H9 (cell line): ENCODE measurements at places on chromosomes 7 and 10.

GRCh38 chr7:148159331-148159730, 431.2 kb upstream of the C7orf33 start:
- DNase-seq = no peak

- DNase-seq = no peak
These were observed 20.6 kb downstream of the EDRF1 start for GRCh38 chr10:125739994-125740679.

GRCh38 chr10:131245475-131246059, 66.0 kb downstream of the TCERG1L start:
- DNase-seq = no peak

DNA sequence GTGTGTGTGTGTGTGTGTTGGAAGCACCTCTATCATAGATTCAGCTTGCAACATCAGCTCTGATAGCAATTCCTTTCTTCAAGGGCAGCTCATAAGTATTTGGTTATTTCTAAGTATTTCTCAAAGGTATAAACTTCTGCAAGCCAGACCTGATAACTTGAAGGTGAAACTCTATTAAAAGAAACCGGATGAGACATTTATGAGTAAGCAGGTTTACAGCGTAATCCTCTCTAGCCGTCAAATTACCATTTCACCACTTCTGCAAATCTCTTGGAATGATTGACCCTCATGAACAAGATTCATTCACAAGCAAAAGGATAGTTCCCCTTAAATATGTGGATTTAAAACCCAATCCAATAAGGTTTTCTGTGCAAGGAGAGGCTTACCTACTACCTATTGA, 23.1 kb downstream of the PDE1C start:
- no peak for DNase-seq
